Skin of body (tissue), 3 donors: ENCODE measurements at places on chromosomes 2 and 18. TPM values are rescaled to one million over a fixed set of nuclear protein-coding genes. Genes with fewer than 3 reads are reported as not detected.

DNA sequence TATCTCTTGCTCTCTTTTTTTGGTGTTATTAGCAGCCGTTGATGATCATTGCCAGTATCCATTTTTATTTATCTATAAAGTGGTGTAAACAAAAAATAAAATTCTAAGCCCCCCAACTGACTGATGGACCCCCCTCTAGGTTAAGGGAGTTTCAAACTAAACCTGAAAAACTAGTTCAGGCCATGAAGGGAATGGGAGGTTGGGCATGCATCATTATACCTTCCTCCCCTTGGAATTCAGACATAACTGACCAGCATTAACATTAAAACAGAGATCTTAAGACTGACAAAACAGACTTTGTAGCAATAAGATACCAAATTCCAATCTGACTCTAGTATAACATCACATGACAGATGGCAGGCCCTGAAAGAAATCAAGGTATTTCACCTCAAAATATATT, 20.2 kb downstream of the RALBP1 start:
- no peak for DNase-seq

- DNase-seq: no peak
Measured at GRCh38 chr2:73175663-73176204, 26.6 kb upstream of the NOTO start.

GRCh38 chr2:241069821-241070281, 32.2 kb downstream of the MTERF4 start:
- DNase-seq: no peak

GRCh38 chr2:212177724-212178123, 360.9 kb downstream of the ERBB4 start:
- no peak for DNase-seq

DNA sequence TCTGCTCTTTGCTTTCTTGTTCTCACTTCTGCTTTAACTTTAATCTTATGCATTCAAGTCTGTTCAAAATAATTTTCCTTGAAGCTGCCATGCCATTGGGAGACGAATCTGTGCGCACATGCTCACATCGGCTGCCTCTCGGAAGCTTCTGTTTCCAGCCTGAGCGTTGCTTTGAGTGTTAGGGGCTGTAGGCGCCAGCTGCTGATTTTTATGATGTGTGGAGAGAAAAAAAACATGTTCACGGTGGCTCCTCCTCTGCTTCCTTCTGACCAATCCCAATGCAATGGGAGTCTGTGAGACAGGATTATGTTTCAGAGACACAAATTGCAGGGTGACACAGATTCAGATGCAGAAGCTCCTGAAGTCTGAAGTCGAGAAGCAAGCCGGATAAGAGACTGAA, at the start of gene MC4R:
TSS of gene MC4R (minus strand) at position 180 of the 400 bp plus-strand sequence. CDS start 426 bp downstream, outside the sequence.
- peak; percentile 88 for DNase-seq

DNA sequence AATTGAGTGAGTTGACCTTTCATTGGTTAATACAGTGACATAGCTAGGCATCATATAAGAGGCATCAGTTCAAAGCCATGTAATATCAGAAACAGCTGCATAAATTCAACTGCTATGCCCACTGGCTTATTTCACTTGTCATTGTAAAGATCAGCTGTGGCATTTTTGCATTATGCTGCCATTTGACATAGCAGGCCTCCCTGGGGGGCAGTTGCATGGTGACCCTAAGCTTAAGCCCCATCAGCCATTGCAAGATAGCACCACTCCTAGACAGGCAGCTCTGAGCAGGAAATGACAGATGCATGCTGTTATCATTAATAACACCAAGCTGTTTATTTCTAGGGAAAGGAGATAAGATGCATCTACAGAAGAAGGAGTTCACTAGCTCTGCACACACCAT, 233.4 kb upstream of the CNTNAP5 start:
- DNase-seq: no peak

DNA sequence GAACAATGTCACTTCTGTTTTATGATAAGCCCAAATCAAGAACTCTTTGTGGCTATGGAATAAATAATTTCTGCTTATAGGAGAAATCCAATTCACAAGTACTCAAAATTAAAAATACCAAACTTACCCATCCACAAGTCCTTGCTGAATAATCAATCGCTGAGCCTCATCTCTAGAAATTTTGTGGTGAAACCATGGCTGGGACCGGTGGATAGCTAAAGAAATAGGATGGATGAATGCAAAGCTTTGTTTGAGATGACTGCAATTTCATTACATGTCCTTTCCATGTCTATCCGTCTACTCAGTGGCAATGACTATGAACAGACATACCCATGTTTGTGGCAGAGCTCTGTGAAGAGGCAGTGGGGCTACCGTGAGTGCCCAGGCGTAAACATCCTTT, 124.4 kb downstream of the GRB14 start:
- DNase-seq: no peak

DNA sequence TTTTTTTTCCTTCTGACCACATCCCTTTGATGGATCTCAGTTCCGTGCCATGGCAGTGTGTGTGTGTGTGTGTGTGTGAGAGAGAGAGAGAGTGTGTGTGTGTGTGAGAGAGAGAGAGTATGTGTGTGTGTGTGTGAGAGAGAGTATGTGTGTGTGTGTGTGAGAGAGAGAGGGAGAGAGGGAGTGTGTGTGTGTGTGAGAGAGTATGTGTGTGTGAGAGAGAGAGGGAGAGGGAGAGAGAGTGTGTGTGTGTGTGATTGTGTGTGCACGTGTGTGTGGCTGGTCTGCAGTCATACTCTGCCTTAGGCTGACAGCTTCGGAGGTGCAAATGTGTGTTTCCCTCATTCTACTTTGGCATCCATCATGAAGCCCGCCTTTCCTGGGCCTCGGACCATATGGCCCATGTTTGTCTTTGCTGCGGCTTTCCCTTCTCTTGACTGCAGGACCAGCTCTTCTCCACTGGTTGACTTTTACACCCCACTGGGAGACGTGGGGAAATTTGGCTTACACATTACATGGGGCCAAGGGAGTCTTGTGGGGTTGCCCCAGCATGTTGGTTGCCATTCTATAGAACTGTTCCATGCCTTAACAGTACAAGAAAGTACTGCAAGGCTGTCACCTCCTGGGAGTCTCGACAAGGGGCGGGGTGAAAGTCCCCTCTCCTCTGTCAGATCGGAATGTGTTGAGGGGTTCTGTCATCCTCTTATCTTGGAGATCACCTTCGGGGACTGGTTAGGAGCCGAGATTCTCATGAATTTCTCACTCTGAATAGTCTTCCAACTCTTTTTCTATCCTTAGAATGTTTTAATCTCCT, 21.6 kb downstream of the TSN start:
- no peak for DNase-seq

GRCh38 chr2:64727843-64728463, 74.2 kb upstream of the SERTAD2 start:
- DNase-seq: no peak

GRCh38 chr2:76669966-76670465, 852.2 kb downstream of the LRRTM4 start:
- no peak for DNase-seq

DNA sequence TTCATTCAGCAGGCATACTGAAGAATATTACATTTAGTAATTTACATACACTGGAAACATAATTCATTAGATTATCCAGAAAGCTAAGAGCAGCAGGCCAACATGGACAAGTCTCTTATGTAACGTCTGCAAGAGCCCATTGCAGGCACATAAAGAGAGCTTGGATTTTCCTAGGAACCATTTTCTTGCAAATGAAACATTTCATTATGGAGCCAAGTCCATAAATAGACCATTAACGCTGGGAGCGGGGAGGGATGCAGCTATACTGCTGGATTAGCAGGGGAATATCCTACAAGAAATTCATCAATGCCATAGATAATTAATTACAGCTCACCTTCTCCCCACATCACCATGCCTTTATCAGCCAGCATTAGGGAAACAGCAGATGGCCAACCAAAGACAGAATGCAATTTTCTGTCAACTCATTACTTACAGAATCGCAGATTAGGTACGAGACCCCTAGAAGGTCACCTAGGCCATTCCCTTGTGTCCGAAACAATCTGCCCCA, 170.4 kb downstream of the C1D start:
- DNase-seq: no peak

- no peak for DNase-seq
Measured at GRCh38 chr2:105712166-105712915, 32.4 kb upstream of the NCK2 start.

GRCh38 chr2:98123286-98123685, 36.3 kb downstream of the VWA3B start:
- DNase-seq: no peak

- DNase-seq: no peak
Measured at GRCh38 chr2:23530206-23530908, 145.4 kb downstream of the KLHL29 start.

DNA sequence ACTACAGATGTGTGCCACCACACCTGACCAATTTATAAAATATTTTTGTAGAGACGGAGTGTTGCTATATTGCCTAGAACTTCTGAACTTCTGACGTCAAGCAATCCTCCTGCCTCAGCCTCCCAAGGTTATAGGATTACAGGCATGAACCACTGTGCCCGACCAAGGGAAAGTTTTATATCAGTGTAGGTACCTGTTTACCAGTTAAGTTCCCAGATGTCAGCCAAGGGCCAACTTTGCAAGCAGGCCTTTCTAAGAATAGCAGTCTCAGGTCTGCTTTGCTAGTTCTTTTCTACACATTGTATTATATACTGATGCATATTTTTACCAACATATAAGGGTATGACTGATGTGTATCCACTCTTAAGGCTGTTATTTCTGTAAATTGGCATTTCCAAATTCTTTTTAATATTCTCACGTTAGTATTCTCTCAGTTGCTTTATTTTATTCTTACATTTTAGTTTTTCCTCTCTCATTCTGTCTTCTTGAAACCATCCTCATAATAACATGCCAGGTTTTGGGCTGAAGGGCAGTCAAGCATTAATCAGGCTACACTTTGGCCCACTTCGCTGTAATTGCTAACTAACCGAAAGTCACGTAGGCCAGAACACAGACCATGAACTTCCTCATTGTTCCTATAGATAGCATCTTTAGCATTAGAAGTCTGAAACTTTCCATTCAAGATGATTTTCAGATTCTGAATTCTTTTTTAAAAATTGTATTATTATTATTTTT, 25.0 kb upstream of the CXXC1 start:
- no peak for DNase-seq

DNA sequence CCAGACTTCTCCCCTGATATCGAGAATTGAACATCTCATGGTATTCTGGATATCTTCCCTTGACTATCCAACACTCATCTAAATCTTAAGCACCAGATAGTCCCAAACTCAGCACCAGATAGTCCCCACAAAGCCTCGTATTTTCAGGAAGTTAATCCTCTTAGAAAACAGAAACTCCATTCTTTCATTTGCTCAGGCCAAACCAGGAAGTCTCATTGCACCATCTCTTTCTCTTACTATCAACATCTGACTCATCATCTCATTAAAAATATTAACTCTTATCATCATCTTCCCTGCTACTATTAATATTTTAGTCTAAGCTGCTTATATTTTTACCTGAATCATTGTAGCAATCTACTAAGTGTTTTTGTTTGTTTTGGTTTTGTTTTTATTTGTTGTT, 286.4 kb downstream of the GALNT13 start:
- DNase-seq: no peak

DNA sequence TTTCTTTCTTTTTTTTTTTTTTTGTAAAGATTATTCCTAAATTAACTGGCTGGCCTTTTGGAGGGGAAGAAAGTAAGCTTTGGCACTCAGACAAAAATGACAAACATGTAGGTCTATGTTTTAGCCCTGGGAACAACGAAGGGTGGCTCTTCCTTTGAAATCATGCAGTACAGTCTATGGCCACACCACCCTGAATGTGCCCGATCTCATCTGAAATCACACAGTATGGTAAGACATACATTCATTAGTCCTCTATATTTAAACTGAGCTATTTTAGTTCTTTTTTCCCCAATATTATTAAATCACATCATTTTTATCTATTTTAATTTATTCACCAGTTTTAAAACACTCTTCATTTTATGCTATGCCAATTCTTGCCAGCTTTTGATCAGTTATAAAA, 48.2 kb downstream of the PLA2R1 start:
- DNase-seq: no peak

DNA sequence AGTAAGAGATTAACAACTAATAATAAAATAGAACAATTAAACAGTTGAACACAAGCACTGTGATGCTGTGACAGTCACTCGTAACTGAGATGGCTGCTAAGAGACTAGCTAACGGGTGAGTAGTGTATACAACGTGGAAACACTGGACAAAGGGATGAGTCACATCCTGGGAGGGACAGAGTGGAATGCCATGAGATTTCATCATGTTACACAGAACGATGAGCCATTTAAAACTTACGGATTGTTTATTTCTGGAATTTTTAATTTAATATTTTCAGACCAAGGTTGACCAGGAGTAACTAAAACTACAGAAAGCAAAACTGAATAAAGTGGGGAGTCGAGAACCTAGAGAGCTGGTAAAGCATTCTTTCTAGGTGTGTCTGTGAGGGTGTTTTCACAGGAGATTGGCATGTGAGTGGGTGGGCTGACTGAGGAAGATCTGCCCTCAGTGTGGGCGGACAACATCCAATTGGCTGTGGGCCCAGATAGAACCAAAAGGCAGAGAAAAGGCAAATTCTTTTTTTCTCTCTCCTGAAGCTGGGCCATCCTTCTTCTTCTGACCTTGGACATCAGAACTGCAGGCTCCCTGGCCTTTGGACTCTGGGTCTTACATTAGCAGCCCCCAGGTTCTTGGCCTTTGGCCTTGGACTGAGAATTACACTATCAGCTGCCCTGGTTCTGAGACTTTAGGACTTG, 14.6 kb downstream of the TMSB10 start:
- DNase-seq: peak; percentile 78

DNA sequence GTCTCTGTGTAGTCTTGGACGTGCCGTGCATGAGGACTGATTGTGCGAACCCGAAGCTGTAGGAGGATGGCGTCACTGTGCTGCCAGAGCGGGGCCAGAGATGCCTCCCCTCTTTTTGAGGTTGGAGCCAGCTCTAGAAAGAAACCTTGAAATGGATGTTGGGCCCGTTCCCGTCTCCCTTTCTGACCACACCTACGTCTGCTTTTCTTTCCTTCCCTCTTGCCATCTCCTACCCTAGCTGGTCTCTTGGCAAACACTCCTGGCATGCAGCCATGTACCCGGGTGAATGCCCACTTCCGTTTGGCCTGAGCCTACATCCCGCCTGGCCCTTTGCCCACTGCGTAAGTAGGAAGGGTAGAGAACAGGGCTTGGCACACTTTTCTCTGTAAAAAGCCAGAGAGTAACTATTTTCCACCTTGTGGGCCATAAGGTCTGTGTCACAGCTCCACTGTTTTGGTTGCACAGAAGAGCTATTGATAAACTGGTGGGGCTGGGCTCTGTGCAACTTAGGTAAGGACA, 37.4 kb downstream of the SH3BP4 start:
- no peak for DNase-seq

- DNase-seq: no peak
Measured at GRCh38 chr2:68974251-68974650, at the start of gene GKN1. Gene GKN1, plus strand, starts transcription at chr2:68974636. Its CDS starts 42 bp downstream, at chr2:68974678.

DNA sequence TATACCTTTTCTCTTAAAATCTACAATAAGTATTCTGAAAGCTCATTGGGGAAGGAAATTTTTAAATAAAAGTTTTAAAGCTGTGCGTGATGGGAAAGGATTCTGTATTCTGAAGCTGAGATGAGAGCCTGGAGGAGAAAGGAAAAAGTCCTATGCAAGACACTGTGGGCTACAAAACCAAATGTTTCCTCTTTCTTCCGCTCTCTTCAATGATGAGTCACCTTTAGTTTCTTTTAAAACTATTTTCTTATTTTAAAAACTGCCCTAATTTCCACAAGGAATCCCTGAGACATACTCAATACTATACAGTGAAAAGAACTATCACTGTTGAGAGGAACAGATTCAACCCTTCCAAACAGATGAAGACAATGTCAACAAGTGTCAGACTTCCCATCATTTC, 87.4 kb downstream of the INO80D start:
- DNase-seq: no peak

The TUBA4B gene
- total RNA-seq: not detected

The XPO1 gene
- 465 TPM for total RNA-seq

The FIGN gene
- total RNA-seq: 2.7 TPM

The LIMS1 gene
- 48.0 TPM for total RNA-seq

The RGPD8 gene
- 26.2 TPM for total RNA-seq

The XDH gene
- 1.7 TPM for total RNA-seq
